Stimulated activated CD4-positive, alpha-beta T cell treated with anti-CD3 and anti-CD28 coated beads, Interleukin-12 subunit alpha, Interleukin-12 subunit beta, amount 100 ng/mL, for 24 hours (primary cell): ENCODE measurements at places on chromosomes 1 and 21.

- DNase-seq: peak; percentile 74
These were observed 65.9 kb downstream of the PIK3CD start for GRCh38 chr1:9717193-9718005.

- DNase-seq: no peak
These were observed 45.9 kb downstream of the RGL1 start for GRCh38 chr1:183850852-183851251.

DNA sequence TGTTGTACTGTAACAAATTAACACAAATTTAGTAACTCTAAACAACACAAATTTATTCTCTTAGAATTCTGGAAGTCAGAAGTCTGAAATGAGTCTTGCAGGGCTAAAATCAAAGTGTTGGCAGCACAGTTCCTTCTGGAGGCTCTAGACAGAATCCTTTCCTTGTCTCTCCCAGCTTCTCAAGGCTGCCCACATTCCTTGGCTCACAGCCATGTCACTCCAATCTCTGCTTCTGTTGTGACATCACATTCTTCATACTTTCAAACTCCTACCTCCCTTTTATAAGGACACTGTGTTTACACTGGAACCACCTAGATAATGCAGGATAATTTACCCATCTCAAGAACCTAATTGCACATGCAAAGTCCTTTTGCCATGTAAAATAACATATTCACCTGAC lies 225.0 kb upstream of the PRMT6 start:
- no peak for DNase-seq

GRCh38 chr1:101003012-101003650 lies 22.5 kb downstream of the DPH5 start:
- no peak for DNase-seq

GRCh38 chr21:40166291-40166843 lies 299.1 kb downstream of the PCP4 start:
- no peak for DNase-seq

- DNase-seq: no peak
These were observed 30.6 kb upstream of the KIF21B start for GRCh38 chr1:201054091-201054543.

DNA sequence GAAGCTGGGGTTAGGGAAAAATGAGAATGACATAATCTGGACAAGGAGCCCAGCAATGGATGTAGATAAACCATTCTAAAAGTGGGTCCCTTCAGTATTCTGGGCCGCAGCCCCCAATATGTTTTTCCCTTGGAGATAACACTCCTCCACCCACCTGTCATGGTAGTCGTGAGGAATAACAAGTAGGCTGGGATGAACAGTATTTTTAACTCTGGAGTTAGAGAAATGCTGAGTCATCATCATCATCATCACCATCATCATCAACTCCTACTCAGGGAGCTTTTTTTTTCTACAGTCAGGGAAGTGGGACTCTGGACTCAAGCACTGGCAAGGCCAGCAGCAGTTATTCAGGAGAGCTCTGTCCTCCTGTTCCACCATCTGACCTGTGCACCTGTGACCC lies 12.8 kb downstream of the CADM3 start:
- no peak for DNase-seq

DNA sequence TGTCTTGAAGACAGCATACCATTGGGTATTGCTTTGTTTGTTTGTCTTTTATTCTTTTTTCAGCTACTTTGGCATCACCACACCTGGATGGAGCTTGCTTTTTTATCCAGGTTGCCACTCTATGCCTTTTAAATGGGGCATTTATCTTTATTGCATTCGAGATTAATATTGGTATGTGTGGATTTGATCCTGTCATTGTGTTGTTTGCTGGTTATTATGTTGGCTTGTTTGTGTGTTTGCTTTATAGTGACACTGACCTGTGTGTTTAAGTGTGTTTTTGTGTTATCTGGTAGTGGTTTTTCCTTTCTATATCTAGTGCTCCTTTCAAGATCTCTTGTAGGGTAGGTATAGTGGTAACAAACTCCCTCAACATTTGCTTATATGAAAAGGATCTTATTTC lies 24.9 kb upstream of the KCNH1 start:
- no peak for DNase-seq

- DNase-seq: no peak
These were observed 72.3 kb downstream of the RUSC1 start for GRCh38 chr1:155392898-155393411.

- DNase-seq: no peak
These were observed 1093.6 kb upstream of the B3GALT2 start for GRCh38 chr1:194279975-194280374.

GRCh38 chr1:183739741-183740271 lies 65.1 kb upstream of the RGL1 start:
- no peak for DNase-seq

GRCh38 chr1:109812691-109813393 lies 49.1 kb upstream of the EPS8L3 start:
- no peak for DNase-seq
